ENCODE measurements at places on chromosomes 7 and 10.

- DNase-seq = no peak
Observed at GRCh38 chr10:128686630-128687278, 560.5 kb upstream of the MKI67 start.

GRCh38 chr7:45922810-45923209 is 1.7 kb upstream of the IGFBP3 start:
- no peak for DNase-seq

DNA sequence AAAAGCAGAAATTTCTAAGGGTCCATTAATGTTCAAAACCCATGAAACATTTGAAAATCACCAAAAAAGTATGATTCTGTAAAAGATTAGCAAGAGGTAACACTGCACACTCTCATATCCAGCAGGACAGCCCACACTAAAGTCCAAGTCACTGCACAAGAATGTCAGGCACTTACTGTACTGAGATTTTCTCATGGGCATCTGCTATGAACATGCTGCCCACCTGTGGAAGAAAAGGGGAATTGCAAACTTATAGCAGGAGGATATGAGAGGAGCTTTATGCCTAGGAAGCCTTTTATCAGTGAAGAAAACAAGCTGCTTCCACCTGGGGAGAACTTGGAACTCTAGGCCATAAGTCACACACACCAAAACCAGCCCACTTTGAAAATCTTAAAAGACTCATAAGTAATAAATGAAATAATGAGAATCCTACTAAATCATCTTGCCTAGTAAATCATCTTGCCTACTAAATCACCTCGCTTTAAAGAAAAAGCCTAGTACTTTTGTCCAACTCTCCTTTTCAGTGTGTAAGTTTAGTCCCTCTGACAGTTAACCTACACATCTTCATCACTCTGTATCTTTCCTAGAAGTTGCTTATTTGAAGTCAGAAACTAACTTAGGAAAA is 46.1 kb downstream of the ARMH3 start:
- DNase-seq = peak; percentile 85

- DNase-seq = no peak
Observed at GRCh38 chr10:2876032-2876431, 191.3 kb upstream of the PFKP start.

DNA sequence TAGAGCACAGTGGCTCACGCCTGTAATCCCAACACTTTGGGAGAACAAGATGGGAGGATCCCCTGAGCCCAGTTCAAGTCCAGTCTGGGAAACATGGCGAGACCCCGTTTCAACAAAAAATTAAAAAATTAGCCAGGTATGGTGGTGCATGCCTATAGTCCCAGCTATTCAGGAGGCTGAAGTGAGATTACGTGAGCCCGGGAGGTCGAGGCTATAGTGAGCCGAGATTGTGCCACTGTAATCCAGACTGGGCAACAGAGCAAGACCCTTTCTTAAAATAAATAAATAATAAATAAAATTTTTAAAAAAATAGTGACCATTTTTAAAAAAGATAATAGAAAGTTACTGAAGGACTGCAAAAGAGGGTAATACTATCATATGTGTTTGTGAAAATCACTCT is 28.8 kb downstream of the MTPAP start:
- DNase-seq = no peak

GRCh38 chr7:2261611-2262010 is 19.6 kb downstream of the NUDT1 start:
- DNase-seq = no peak

- peak; percentile 96 for DNase-seq
Observed at GRCh38 chr7:35037526-35038341, 449 bp upstream of the DPY19L1 start.

DNA sequence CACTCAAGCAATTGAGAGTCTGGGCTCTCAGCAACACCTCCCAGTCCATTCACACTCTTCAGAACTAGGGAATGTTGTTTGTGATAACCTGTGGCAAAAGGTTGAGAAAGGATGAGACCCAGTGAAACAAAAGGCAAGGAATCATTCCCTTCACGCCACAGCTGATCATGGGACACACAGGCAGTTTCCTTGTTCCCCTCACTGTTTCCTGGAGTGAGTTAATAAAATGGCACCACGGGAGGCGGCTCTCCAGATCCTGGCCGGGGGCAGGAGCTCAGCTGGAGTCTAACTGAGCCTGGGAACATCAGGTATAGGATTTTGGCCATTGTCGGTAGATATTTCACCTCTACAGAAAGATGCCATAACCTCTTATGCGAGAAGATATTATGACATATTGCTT is 107.3 kb upstream of the FAM171A1 start:
- DNase-seq = no peak

- no peak for DNase-seq
Observed at GRCh38 chr7:4159154-4159501, 523.0 kb upstream of the FOXK1 start.

DNA sequence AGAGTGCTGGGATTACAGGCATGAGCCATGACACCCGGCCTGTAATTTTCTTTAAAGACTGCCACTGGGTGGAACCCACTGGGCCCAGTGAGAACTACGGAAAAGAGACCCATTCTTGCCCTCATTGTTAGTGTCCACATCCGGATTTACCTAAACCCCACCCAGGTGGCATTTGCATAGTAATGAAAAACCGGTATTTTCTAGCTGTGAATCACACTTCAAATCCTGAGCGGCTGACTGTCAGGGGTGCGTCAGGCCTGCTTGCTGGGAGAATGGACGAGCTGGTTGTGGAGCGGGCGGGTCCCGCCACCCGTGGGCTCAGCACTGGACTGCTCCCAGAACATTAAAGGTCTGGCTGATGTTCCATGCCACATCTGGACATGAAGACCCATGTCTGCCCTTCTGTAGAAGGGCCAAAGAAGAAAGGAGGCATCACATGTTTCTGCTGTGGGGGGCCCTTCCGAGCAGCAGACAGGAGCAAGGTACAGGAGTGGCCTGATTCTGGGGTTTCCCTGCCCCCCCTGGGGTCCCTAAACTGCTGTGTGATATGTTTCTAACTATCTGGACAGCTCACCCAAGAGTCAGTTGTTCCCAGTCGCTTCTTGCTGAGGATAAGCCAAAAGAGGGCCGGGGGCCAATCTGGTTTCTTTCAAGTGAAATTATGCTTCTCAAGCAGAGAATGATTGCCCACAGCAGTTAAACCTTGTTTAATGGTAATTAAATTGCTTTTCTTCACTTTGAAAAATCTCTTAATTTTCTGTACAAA is 46.4 kb downstream of the KIAA1217 start:
- DNase-seq = peak; percentile 25

- no peak for DNase-seq
Observed at GRCh38 chr7:149821191-149822148, 16.7 kb upstream of the ZNF862 start.

DNA sequence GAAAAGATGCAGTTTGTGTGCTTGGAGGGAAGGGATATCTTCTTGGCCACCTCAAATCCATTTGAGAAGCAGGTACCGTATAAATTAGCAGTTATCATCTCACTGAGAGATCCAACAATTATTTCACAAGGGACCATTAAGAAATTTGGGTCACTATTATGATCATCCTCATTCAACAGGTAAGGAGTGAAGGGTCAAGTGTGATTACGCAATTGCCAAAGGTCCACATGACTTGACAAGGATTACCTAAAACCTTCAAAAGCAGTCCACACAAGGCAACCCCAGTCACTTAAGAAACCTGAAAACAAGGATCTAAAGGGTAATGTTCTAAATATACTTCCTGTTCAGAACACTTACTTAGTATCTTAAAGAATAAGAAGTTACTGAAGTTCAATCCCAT is 27.4 kb downstream of the CCDC6 start:
- no peak for DNase-seq

- peak; percentile 85 for DNase-seq
Observed at GRCh38 chr7:100407285-100408180, 21.0 kb downstream of the ZCWPW1 start.

DNA sequence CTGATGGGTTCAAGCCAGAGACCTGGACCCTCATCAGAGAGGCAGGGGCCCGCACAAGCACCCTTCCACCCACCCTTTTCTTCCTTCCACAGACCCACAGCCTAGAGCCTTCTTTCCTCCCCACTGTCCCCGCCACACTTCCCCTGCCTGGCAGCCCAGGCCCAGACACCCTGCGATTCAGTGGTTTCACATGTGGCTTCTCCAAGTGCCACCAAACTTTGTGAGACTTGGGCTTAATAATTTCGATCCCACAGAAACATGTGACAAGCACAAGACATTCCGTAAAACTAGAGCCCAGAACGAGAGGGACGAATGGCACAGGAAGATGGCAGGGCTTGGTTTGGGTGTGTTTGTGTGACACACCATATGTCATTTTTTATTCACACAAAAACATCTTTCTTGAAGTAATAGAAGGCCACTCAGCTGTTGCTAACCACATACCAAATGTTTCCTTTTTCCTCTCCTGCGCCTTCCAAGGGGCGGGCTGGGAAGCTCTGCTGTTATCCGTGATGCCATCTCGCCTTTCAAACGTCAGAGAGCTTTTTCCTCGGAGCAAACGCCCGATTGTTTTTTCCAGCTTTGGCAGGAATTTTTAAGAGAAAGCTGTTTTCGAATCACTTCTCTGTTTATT is 162.9 kb downstream of the GRK5 start:
- no peak for DNase-seq

DNA sequence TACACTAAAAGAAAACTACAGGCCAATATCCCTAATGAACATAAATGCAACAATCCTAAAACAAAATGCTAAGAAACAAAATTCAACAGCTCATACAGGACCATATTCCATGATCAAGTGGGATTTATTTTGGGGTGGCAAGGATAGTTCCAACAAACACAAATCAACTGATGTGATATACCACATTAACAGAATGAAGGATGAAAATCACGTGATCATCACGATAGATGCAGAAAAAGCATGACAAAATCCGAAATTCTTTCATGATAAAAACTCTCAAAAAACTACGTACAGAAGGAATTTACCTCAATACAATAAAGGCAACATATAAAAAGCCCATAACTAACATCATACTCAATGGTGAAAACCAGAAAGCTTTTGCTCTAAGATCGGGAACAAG is 124.0 kb downstream of the RELN start:
- DNase-seq = no peak

DNA sequence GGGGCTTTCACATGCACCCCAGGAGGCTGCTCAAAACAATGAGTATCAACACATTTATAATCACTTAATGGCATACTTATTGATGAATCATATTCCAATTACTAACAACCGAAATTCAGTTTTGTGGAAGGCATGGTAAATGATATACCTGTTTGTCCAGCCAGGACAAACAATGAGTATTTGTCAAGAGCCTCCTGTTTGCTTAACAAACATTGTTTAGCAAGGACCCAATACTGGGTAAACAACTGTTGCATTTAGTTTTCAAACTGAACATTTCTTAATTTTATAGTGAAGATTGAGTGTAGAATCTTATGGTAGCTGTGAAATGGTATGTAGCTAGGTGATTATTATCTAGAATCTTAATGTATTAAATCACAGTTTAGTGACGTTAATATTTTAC is 473.7 kb downstream of the ATRNL1 start:
- no peak for DNase-seq

- DNase-seq = no peak
Observed at GRCh38 chr7:3177271-3177670, 123.8 kb upstream of the SDK1 start.

GRCh38 chr7:135188298-135188984 is 17.9 kb upstream of the CYREN start:
- DNase-seq = no peak

DNA sequence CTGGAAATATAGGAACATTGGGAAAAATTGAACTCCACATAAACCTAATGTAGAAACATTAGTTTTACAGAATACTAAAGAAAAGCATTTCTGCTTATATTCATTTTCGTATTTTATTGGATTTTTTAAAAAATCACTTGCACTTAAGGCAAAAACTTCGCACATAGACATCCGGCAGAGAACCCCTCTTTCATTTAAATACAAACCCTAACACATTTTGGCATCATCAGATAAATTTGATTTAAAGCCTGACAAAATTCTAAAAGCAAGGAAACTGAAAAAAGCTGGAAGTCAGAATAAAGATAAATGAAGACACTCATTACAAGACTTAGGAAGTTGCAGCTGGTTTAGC is 396 bp upstream of the EXOC4 start:
- DNase-seq = no peak

- no peak for DNase-seq
Observed at GRCh38 chr7:90701021-90701420, 104.9 kb downstream of the CDK14 start.

GRCh38 chr7:134669845-134670373 is 23.3 kb downstream of the BPGM start:
- peak; percentile 81 for DNase-seq

DNA sequence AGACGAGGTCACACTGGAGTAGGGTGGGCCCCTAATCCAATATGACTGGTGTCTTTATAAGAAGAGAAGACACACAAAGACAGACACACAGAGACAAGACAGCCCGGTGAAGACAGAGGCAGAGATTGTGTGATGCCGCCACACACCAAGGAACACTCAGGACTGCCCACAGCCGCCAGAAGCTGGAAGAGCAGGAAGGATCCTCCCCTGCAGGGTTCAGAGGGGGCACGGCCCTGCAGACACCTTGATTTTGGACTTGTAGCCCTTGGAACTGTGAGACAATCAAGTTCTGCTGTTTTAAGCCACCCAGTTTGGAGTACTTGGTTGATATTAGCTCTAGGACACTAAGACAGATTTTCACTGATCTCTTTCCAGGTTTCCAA is 72.1 kb upstream of the NANOS1 start:
- DNase-seq = no peak

DNA sequence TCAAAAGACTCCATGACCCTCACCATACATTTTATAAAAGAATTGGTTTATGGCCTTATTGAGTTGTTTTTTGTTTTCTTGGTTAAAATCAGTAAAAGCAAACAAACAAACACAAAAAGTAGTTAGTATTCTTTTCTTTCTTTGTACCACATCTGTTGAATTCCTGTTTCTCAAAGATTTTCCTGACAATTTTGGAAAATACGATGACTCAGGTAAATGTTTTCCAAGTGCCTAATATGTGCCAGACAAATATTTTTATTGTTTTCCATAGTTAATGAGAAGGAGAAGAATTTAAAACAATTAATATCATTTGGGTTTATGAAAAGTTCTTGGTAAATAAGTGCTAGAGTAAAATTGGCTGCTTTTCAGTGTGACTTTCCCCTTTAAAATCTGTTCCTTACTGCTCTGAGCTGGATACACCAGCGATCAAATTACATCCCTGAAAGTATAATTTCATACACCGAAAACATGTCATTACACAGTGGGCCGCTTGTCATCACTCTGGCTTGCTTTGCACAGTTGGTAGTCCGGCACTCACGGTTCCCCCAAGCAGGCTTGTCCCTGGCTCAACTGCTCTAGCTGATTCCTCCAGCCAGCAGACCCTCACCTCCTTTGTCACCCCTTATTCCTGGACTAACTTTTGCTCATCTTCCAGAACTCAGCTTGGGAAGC is 80.5 kb downstream of the TBXAS1 start:
- no peak for DNase-seq

- DNase-seq = no peak
Observed at GRCh38 chr7:45695249-45695995, 121.3 kb downstream of the ADCY1 start.

DNA sequence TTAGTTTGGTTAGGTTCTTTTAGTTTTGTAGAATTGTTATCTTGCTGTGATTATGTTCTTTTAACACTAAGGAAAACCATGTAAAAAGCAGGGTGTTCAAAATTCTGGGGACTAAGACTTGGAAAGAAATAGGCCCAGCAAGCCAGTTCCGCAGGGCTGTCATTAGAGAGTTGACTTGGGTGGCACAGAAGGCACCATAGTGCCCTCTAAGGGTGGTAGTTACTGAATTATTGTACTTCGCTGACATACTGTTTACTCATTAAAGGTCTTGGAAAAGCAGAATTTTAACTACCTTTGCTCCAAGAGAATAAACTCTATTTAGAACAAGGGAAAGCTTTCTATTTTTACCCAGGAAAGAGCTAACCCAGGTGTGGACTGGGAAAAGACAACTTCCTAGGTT is 86.5 kb downstream of the OTUD1 start:
- peak; percentile 36 for DNase-seq

- DNase-seq = peak; percentile 41
Observed at GRCh38 chr7:42244828-42245227, 7.8 kb upstream of the GLI3 start.
